Stimulated activated CD8-positive, alpha-beta memory T cell treated with anti-CD3 and anti-CD28 coated beads, Interleukin-4, amount 100 ng/mL, for 1 hour (primary cell): ENCODE measurements at places on chromosomes 16 and 17.

GRCh38 chr16:8868416-8869211 lies at the start of gene CARHSP1:
CARHSP1 (minus strand) TSS chr16:8869006; CDS start chr16:8859328, 9,678 bp downstream.
- peak; percentile 48 for DNase-seq

- DNase-seq = no peak
Measured at GRCh38 chr16:51936846-51937245, 610.1 kb downstream of the TOX3 start.

DNA sequence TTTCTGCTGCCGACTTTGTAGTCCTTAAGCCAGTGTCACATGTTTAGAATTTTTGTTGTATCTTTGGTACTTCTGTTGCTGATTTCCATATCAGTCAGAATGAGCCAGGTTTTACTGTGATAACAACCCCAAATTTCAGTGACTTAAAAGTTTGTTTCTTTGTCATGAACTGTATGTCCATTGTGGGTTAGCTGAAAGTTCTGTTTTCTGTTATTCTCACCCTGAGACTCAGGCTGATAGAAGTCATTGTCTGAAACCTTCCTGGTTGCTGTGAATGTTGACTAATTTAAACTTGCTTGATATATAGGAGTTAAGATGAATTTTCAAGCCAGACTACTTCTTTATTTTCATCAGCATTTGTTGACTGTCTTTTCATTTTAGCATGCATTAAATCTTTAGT lies 68.8 kb downstream of the MRTFB start:
- DNase-seq = no peak

DNA sequence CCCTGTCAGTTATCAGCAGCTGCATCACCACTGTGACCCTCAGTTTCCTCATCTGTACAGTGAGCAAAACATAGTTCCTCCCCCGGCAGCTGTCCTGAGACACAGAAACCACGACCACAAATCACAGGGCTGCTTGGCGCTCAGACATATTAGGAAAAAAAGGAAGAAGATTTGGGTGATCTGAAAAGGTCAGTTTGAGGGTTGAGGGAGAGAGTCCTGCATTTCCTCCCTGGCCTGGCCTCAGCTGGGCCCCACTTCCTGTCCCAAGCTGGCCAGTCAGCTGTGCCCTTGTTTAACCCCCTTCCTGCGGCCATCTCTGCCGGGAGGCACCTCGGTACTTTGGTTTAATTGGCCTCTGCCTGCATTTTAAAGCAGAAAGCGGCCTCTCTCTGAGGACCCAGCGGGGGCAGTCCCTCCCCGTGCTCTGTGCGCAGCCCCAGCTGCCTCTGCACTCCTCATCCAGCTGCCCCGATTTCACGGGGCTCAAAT lies 24.0 kb upstream of the CIBAR2 start:
- DNase-seq = no peak

- DNase-seq = no peak
Measured at GRCh38 chr16:57268804-57269800, 15.4 kb downstream of the PLLP start.

DNA sequence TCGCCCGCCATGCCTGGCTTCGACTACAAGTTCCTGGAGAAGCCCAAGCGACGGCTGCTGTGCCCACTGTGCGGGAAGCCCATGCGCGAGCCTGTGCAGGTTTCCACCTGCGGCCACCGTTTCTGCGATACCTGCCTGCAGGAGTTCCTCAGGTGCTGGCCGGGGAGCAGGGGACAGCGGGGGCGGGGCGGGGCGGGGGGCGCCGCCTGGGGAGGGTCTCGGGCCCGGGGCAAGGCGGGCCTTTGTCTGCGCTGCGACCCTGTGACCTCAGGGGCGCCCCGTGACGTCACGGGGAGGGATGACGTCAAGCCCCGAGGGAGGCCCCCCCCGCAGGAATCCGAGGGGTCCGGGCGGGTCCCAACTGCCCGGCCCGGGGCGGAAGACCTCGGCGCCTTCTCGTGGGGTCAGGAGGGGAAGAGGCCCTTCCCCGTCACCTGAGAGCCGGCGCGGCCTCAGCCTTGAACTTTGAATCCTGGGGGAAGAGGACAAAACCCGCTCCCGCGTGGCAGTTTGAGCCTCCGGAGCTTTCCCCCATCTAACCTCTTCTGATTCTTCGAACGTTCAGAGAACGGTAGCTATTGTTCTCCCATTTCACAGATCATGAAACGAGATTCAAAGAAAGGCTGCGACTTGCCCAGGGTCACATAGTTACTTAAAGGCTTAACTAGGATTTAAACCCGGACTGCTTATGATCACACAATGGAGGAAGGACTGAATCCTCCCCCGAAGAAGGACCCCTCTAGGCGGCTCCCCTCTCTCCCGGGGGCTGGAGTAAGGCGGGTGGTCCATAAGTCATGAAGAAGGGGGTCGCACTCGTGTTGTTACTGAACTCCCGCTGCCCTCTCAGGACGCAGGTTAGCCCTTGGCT lies 527 bp downstream of the TRAF4 start:
- no peak for DNase-seq

- no peak for DNase-seq
Measured at GRCh38 chr17:37726891-37727675, 17.8 kb downstream of the HNF1B start.

DNA sequence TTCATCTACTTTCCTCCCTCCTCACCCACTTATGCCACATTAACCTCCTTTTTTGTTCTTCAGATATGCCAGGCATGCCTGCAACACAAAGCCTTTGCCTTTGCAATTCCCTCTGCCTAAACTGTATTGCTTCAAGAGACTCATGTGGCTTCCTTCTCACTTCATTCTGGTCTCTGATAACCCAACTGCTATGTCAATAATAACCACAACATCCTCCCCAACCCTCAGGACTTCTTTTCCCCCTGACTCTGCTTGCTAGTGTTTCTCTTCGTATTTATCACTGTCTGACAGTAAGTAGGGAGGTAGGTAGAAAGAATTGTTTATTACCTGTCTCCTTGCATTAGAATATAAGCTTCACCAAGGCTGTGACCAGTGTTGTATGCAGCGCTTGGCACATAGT lies 22.4 kb downstream of the RBL2 start:
- DNase-seq = no peak

GRCh38 chr17:67245073-67245693 lies at the start of gene HELZ:
HELZ (minus strand) TSS chr17:67245196; CDS start chr17:67218804, 26,392 bp downstream.
- peak; percentile 49 for DNase-seq

GRCh38 chr16:750485-750884 lies 9.7 kb upstream of the CIAO3 start:
- DNase-seq = no peak

GRCh38 chr16:52320930-52321439 lies 226.0 kb downstream of the TOX3 start:
- DNase-seq = no peak

- DNase-seq = no peak
Measured at GRCh38 chr17:60107526-60108257, 29.0 kb upstream of the HEATR6 start.

DNA sequence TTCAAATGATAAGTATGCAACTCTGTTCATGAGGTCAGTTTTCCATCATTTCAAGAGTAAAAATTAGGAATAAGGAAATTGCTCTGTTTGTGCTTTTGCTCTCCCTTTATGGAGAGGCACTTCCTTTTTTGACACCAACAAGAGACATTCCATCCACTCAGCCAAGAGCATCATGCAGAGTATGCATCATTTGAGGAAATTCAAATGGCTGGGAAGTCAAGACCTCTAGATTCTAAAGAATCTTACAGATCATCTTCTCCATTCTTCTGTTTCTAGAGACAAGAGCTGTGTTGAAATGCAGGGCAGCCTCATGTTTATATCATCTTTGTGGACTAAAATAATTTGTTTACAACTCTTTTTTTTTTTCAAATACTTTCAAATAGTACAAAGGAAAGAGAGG lies 669.4 kb downstream of the CDH11 start:
- DNase-seq = no peak

DNA sequence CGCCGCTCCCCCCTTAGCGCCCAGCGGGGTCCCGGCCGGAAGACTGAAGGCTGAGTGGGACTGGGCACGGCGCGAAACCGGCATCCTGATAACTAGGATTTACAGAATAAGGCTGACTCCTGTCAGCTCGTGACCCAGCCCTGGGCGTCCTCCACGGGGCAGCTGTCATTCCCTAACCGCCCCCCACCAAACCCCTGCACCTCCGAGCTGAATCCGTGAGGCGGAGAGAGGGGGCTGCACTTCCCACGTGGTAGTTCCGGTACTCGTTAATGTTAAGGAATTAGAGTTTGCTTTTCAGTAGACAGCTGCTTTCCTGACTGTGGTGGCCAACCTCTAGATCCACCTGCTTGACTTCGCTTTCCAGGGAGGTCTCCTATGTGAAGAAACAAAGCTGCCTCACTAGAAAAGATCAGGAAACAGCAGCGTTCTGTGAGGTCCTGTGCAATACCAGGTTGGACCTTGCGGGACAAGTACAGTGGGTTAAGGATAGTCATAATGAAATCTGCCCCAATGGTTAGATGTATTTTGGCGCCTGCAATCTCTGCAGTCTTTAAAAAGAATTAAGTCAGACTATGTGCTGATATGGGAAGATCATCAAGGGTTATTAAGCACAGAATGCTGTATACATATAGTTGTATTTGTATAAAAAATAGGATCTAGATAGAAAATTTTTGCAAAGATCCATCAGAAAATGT lies 1.1 kb upstream of the WBP2 start:
- no peak for DNase-seq

DNA sequence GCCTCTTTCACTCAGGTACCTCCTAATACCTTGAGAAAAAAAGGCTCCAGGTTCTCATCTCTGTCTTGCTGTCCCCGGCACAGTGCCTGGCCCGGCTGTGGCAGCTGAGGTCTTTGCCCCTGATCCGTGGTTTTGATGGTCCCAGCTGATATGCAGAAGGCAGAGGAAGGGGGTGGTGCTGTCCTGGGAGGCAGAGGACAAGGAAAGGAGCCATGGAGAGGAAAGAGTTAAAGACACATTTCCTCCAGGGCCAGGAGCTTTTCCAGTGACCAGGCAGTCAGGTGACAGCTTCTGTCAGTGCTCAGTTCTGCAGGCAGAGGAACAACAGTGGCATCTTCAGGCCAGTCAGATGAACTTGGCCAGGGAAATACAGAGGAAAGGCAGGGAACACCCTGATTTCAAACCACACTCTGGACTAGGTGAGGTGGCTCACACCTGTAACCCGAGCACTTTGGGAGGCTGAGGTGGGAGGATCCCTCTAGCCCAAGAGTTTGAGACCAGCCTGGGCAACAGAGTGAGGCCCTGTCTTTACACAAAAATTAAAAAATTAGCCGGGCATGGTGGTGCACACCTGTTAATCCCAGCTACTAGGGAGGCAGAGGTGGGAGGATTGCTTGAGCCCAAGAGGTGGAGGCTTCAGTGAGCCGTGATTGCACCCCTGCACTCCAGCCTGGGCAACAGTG lies 3.3 kb upstream of the COG1 start:
- no peak for DNase-seq

DNA sequence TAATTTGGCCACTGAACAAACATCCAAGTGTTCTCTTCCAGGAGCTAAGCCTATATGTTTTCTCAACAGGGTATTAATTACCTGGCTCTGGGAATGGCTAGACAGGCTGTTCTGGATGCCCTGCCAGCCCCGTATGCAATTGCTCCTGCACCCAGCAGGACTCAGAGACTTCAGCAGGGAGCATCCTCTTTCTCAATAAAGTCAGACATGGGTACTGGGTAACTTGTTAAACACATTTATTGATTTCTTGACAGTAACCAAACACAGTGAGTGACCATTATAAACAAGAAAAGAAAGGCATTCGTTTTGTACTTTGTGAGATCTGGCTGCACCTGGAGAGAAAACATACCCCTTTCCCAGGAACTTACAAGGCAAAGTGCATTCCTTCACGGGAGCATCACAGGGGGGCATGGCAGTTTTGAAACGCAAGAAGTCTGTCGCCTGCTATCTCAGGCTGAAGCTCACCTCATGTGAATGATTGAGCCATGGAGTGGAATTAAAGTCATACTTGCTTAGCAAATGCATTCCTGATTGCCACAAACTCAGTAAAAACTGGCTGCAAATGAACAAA lies 369.8 kb downstream of the UTP18 start:
- DNase-seq = no peak

DNA sequence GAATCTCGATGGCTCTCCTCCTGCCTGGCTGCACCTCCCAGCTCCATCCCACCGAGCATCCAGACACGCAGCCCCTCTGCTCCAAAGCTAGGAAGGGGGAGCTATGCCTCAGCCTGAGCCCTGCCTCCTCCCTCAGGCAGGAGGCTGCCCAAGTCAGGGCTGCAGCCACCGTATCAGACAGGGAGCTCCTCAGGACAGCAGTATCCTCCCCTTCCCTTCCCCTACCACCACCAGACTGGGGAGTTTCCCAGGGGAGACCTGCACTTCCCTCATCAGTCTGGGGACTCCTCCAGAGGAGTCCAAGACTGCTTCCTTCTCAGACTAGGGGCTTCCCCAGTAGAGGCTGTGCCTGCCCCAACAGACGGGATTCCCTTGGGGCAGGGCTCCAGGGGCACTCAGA lies 17.5 kb downstream of the TMEM132E start:
- DNase-seq = no peak

DNA sequence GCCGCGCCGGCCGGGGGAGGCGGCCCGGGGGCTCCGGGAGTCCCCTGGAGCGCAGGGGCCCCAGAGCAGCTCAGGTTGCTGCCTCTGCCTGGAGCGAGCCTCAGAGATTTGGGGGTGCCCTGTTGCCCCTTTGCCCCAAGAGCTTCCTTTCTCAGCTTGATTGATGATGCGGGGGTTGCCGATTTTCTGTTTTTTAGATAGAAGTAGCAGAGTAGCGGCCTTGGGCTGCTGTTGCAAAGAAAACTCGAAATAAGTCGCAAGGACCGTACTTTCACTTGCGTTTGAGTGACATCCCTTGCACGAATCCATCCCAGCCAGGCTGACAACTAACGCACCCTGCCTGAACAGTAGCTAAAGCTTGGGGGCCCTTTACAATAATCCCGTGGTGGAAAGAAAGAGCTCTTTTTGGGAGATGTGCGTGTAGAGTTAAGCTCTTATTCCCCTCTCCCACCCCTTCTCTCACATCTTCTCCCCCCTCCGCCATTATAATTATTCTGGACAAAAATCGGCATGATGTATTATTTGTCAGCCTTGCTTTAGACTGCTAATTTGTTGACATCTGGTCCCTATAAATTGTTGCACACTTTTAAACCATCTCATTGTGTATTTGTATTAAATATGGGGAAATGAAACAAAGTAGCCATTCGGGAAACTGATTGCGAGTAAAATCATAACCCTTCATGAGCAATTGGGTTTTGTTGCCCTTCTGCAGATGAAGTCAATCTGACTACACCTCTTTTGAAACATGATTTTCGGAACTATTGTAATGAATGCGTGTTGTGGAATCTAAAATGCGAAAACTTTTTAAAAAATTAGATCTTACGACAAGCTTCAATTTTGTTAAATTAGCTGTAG lies 873 bp downstream of the USP10 start:
- DNase-seq = peak; percentile 7

- DNase-seq = no peak
Measured at GRCh38 chr16:2278272-2278608, 10.3 kb upstream of the RNPS1 start.

GRCh38 chr17:57485916-57486881 lies 229.9 kb downstream of the MSI2 start:
- DNase-seq = no peak

DNA sequence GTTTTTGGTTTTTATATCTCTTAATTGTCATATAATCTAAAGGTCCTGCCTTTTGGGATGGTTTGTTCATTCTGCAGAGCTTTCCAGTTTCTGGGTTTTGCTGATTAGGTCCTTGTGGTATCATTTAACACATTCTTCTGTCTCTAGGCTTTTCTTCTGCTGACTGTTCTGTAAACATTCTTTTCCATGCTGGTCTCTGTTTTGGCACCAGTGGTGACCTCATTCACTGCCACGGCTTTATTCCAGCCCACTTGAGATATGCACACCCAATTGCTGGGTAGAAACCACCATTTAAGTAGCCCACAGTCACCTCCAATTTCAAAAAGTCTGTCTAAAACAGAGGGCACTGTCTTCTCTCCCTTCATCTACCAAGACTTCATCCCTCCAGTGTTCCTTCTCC lies 31.1 kb upstream of the COX10 start:
- no peak for DNase-seq
